ENCODE measurements at places on chromosomes 16 and 17.
A peak's percentile ranks its signal among the peaks of the same experiment; 100 is the strongest.

DNA sequence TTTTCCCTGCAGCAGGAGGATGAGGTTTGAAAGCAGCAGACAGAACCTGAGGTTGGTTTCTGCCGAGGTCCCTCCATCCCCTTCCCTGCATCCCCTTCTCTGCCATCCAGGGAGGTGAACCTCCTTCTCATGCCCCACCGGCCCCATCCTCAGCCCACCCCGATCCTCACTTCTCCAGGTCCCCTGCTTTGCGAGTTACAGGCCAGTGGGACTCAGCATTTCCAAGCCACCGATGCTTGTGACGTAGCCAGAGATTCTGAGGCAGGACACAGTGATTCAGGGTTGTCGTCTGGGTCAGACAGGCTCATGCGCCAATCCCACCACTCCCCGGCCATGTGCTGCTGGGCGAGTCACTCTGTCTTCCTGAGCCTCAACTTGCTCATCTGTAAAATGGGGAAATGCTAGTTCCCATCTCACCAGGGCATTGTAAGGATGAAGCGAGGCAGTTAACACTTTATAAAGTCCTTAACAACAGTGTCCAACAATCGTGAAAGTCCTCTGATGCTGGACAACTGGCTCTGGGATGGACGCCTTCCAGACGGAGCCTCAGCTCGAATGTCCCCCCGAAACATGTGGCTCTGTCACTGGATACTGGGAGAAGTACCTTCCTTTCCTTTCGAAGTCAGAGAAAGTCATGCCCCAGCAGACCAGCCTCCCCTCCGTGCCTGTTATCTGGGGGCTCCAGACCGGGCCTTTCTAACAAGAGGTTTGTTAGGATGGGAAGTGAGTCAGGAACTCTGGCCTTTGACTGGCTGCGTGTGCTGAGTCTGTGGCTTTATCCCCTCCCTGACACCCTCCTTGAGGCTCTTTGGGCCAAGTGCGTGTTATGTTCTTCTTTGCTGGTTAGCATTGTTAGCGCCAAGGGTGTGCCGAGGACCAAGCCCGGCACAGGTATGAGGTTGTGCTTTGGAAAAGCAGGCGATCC lies 21.9 kb downstream of the SEC14L5 start:
- no peak for DNase-seq

DNA sequence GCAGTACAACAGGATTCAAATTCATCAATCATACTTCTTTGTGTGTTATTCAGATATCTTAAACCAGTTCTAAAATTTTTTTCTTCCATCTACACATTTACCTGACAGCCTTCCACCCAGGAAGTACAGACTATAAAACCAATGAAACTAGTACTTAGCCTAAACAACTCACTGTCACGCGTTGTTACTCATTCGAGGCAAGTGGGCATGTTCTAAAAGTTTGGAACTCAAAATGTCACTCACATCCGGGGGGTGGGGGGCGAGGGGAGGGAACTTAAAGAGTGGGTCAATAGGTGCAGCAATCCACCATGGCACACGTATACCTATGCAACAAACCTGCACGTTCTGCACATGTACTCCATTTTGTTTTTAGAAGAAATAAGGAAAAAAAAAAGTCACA lies 90.4 kb upstream of the PLEKHM1 start:
- no peak for DNase-seq

DNA sequence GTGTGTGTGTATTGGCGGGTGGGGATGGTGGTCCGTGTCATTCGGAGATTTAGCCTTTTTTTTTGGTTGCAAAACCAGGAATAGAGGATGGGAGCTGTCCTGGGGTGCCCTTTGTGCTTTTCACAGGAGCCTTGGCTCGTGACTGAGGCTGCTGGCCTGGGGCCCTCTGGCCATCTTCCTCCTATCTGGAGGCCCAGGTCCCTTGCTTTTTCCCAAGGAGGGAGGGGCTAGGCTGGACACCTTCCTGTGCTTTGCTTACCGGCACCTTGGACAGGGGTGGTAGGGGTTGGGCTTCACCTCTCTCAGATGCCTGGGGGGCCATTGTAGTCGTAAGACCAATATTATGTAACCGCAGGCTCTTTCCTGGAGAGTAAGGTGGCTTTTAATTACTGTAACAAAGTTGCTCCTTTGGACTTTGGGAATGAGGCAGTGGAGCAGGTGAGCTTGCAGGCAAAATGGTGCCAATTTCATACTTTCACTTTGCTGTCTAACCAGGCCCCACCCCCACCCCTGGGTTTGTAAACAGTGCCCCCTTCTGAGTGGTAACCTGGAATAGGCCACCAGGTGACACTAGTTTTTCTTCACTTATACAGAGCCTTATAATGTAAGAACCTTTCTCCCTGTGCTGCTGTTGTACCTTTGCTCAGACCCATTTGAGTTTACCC lies 1.2 kb downstream of the DYNLL2 start:
- DNase-seq: peak; percentile 66

DNA sequence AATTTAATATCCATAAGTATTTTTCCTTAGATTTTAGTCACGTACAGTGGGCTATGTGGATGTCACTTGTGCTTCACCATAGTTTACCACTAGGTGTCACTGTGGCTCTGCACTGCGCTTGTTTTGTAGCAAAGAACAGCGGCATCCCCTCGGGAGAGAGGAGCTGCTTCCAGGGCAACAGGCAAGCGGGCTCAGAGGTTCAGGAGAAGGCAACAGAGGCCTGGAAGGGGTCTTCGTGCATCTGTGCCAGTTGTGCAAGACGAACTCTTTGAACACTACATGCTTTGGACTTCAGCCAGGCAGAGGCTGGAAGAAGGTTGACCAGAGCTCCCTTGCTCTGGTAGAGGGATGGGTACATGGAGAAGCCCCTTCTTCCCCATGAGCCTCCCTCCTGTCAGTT lies 20.6 kb downstream of the CYB561 start:
- DNase-seq: peak; percentile 79

DNA sequence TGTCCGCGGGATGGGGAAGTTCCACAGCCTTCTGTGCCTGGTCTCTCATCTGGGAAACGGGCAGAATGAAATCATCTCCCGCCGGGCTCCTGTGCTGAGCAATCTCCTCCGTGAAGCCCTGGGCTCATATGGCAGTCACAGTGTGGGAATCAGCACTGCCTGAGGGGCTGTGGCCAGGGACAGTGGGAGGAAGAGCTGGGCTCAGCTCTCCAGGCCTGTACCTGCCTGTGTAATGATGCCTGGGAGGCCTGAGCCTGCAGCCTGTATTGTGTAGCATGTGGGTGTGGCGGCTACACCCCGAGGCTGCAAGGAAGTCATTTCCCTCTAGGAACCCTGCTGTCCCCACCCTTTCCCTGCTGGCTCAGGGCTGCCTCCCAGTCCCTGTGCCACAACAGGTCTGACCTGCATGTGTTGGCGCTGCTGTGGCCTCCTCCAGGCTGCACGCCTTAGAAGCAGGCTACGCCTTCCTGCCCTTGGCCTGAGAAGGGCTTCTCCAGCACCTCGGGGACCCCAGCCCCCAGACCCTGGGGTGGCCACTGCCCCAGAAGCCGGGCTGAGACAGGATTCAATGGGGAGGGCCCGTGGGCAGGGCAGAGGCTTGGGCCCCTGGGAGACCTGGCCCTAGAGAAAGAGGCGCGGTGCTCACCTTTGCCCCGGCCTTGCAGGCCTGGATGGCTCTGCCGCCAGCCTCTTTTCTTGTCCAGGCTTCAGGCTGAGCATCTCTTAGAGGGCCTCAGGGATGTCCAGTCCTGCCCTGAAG lies 2.1 kb downstream of the ITGB4 start:
- DNase-seq: no peak

DNA sequence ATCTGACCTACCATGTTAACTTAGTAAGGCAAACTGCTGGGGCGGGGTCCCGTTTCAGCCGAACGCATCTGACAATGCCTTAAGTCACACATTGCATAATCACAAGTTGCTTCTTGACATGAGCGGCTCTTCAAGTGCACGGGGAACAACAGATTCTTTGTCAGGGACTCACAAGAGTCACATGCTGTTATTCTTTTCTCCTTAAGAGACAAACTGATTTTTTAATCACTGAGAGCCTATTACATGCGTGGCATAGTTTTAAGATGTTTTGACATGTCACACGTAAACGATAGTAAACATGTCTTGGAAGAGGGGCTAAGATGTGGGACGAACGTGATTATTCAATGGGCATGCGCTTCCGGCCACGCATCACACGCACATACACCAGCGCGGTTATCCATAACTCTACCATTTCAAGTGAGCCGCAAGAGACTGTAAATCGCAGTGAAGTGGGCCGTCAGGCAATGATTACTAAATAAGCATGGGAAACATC lies 63.4 kb downstream of the ADCY9 start:
- no peak for DNase-seq

DNA sequence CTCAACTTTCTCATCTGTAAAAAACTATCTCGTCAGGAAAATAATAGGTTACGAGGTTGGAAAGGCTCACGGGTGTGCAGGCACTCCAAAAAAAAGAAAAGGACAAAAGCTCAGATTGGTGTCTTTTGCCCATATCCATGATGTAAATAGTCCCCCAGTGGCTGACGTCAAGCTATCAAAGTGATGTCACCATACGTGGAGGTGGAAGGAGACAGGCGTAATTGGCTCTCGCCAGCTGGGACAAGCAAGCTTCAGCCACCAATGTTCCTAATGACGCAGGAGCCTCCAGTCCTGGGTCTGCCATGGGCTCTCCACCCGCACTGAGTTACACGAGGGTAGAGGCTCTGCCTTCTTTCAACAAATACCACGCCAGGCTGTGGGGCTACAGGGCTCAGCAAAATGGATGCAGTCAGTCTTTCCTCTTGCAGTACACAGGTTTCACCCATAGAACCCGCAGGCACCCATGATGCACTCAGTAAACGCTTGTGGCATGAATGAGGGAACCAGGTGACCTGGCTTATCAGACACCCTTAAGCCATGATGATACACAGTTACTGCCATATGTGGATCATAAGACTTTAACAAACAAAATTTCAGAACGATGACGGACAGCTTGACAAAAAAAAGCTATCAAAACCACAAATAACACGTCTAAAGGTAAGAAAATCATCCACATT lies 50.5 kb downstream of the COTL1 start:
- no peak for DNase-seq

DNA sequence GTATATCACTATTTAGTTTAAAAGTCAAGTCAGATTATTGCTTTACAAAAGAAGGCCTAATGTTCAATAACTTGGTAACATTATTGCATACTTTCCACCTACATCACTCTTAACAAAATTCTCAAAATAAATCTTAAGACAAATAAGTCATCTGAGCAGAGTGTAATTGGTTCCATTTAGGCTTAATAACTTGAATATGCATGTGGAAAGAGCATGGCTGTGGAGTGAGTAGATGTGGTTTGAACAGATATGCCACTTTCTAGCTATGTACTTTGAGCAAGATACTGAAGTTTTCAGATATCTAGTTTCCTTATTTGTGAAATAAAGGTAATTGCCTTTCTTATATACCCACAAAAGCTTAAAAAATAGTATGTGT lies 6.7 kb upstream of the EVI2A start:
- DNase-seq: no peak

GRCh38 chr16:78629173-78629572 lies 529.7 kb downstream of the WWOX start:
- no peak for DNase-seq

- DNase-seq: peak; percentile 60
These were observed 25.9 kb downstream of the BRIP1 start for GRCh38 chr17:61837175-61838051.

DNA sequence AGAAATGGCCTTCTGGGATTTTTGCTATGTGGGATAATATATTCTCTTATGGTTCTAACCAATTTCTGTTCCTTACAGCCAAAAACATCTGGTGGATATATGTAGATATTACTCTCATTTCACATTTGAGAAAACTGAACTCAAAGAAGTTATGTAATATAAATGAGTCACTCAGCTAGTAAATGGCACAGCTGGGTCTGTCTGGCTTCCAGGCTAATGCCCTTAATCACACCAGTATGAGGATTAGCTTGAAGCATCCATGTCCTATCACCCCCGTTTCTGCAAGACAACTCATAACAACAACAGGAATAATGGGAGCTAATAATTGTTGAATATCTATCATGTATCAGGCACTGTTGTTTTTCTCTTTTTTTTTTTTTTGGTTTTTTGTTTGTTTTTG lies 34.4 kb upstream of the USP7 start:
- no peak for DNase-seq

DNA sequence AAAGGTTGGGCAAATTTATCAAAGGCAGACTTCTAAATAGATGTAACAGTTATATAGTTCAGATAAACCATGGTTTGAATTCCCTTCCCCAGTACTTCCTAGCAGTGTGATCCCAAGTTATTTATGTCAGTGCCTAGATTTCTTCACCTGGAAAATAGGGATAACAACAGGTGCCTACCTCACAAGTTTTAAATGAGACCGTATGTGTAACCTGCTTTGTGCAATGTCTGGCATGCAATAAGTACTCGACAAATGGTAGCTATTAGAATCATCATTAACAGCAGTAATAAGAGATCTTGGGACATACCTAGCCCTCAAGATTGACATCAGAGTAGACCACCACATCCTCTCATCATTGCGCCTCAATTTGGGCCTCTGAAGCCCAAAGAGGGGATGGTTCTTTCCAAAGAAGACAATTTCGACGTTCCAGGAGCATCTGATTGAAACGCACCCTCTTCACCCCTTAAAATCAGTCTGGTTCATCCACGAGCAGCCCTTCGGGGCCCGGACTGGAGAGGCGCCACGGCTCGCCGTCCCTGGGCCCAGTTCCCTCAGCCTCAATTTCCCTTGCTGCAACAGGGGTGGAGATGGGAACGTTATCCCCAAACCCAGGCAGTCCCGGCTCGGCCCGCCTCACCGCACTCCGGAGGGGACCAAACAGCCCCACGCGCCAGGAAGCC lies 541 bp downstream of the ACACA start:
- DNase-seq: no peak

- no peak for DNase-seq
These were observed 9.5 kb downstream of the ABCA9 start for GRCh38 chr17:69050999-69051775.

DNA sequence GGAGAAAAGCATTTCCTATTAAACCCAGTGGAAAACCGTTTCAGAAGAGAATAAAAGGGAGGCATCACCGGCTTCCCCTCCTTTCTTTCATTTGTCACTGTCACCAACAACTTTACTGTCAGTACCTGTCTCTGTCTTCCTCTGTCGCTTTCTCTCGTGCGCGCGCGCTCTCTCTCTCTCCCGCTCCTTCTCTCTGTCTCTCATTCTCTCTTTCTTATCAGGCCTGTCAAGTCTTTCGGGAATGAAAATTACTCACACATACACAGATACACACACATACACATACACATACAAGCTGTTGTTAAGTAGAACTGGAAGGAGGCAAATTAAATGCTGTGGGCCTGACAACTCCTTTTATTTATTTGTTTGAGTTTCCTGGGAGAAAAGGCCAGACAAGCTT lies 17.6 kb downstream of the MYOCD start:
- no peak for DNase-seq

GRCh38 chr17:73359352-73359751 lies 47.6 kb upstream of the CDC42EP4 start:
- DNase-seq: no peak
